Stimulated activated CD8-positive, alpha-beta memory T cell treated with anti-CD3 and anti-CD28 coated beads, Interleukin-4, amount 100 ng/mL, for 4 hours (primary cell): ENCODE measurements at places on chromosomes 7 and 10.

DNA sequence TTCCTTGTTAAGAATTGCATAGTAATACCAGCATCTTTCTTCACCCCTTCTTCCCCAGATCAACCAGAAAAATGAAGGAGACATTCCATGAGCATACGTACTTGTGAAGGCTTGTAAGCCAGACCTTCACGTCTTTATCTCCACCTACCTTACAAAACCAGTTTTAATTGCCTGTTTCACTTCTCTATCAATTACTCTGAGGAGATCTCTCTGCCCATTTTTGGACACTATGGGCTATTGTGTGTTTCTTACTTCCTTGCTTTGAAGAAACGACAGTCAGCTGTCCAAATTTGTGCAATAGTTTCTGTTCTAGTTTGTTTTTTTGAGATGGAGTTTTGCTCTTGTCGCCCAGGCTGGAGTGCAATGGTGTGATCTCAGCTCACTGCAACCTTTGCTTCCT is 349.7 kb upstream of the MBL2 start:
- DNase-seq = no peak

DNA sequence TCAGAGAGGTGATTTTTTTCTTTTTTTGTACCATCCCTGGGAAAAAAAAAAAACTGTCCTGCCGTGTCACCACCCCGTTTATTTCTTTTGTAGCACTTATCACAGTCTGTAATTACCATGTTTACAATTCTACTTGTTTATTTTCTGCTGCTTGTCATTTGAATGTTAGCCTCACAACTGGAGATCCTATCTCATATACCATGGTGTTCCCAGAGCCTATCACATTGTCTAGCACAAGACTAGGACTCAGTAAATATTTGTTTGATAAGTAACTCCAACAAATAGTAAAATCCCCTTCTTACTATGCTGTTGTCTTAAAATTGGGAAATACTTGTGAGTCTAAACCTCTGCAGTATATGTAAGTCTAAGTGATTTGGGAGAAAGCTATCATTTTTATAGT is 36.0 kb downstream of the MKLN1 start:
- DNase-seq = no peak

GRCh38 chr10:60114765-60115586 is 208.6 kb upstream of the CCDC6 start:
- DNase-seq = no peak

GRCh38 chr7:49425277-49425818 is 348.1 kb upstream of the VWC2 start:
- no peak for DNase-seq

DNA sequence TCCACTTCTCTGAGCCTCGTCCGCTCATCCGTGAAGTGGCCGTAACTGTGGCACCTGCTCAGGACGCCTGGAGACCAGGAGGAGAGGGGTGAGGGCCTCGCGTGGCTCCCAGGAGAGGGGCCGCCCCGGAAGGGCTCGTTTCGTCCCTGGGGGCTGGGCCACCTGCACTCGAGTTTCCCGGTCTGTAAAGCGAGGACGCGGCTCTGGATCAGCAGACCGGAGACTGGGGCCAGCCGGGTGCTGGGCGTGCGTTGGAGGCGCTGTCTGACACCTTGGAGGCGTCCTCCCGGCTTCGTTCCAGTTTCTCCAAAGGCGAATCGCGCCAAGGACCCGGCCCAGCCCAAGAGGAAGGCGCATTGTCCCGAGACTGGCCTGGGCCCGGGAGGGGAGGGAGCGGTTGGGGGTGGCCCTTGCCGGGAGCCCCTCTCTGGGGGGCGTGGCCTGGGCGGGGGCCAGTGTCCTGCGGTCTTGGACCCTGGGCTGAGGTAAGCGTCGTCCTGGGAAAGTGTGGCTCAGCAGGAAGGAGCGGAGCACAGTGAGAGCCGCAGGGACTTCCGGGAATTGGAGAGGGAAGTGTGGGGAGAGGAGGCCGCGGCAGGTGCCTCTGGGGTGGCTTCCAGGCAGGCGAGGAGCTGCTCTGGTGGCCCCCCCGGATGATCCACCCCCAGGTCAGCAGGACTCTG is 89.6 kb downstream of the FOXL3 start:
- no peak for DNase-seq

DNA sequence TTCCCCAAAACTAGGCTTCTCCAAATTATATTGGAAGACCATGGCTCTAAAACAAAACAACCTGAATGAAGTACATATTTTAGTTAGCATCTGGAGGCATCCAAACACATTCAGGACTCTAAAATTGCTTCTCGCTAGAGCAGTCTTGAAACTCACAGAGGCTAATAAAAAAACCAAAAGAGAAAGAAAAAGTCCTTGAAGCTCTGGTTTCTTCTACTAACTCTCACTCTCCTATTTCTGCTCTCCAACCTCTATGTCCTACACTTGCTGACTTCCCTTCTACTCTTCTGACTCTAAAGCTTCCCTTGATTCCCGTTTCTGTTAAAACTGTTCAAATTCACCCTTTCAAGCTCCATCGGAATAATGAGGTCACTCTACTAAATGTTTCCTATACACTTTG is 370.7 kb upstream of the HPS1 start:
- DNase-seq = no peak

- no peak for DNase-seq
Observed at GRCh38 chr10:85319826-85320225, 991.4 kb downstream of the CCSER2 start.

GRCh38 chr10:89926736-89927135 is 225.3 kb downstream of the KIF20B start:
- no peak for DNase-seq
